ENCODE measurements at places on chromosomes 7 and 10.

DNA sequence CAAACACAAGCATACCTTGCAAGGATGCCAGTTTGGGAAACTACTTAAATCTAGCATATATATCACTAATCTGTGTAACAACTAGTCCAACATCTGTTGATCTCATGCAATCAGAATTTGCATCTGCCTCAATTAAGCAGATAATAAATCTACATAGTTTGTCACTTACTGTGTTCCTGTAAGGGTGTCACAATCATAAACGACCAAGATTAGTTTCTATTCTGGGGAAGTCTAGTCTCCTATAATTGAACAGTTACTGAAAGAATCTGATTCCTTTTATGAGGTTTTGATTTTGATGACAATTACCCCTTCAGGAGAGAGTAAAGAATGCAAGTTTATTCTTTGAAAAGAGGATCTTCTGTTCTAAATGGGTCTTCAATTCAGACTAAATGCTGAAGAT, 85.5 kb upstream of the LRRN3 start:
- DNase-seq = no peak

GRCh38 chr10:8138471-8138870, 84.0 kb downstream of the GATA3 start:
- no peak for DNase-seq

DNA sequence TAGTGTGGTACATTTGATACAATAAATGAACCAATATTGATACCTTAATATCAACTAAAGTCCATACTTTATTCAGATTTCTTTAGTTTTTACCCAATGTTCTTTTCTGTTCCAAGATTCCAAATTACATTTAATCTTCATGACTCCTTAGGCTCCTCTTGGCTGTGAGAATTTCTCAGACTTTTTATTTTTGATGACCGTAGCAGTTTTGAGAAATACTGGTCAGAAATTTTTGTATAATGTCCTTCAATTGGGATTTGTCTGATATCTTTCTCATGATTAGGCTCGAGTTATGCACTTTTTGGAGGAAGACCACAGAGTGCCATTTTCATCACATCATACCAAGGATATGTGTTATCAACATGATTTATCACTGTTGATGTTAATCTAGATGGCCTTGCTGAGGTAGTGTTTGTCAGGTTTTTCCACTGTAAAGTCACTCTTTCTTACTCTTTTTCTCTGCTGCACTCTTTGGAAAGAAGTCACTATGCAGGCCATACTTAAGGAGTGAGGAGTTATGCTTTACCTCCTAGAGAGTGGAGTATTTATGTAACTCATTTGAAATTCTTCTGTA, 12.9 kb upstream of the ENTPD1 start:
- DNase-seq = no peak

DNA sequence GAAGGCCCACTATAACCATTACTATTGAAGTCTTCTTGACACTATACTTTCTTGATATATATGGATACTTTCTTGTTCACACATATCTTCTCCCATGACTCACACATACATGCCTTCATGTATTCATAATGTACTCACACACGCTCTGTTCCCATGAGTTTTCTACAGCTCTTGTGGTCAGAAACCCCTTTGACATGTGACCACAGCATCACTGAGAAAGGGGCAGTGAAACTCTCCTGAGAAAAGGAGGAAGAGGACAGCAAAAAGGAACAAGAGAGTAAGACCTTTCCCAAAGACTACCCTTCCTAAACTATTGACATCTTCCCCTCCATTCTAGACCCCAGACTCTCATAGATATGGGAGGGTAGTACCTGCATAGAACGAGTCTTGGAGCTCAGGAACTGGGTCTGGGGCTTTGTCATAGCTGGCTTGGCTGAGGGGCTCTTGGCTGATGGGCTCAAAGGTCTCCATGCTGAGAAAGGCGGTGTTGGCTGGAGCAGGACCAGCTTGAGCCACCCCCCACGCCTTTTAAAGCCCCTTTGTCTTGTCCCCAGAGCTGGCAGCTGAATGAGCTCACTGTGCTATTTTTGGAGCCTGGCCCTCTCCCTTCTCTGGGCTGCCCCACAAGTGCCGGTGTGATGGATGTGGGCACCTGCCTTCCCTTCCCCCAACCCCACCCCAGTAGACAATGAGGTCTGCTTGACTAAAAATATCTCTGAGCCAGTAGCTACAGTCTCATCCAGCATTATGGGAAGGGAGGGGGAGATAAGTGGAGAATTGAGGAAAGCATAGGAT, 5.1 kb downstream of the SYNPO2L start:
- DNase-seq = peak; percentile 20

GRCh38 chr7:8881916-8882315, 448.5 kb downstream of the NXPH1 start:
- DNase-seq = no peak

GRCh38 chr7:13021566-13022300, 334.3 kb downstream of the ARL4A start:
- no peak for DNase-seq

GRCh38 chr7:134042307-134042706, 84.8 kb upstream of the LRGUK start:
- no peak for DNase-seq

- no peak for DNase-seq
These were observed 207.6 kb downstream of the AHR start for GRCh38 chr7:17506095-17506494.

DNA sequence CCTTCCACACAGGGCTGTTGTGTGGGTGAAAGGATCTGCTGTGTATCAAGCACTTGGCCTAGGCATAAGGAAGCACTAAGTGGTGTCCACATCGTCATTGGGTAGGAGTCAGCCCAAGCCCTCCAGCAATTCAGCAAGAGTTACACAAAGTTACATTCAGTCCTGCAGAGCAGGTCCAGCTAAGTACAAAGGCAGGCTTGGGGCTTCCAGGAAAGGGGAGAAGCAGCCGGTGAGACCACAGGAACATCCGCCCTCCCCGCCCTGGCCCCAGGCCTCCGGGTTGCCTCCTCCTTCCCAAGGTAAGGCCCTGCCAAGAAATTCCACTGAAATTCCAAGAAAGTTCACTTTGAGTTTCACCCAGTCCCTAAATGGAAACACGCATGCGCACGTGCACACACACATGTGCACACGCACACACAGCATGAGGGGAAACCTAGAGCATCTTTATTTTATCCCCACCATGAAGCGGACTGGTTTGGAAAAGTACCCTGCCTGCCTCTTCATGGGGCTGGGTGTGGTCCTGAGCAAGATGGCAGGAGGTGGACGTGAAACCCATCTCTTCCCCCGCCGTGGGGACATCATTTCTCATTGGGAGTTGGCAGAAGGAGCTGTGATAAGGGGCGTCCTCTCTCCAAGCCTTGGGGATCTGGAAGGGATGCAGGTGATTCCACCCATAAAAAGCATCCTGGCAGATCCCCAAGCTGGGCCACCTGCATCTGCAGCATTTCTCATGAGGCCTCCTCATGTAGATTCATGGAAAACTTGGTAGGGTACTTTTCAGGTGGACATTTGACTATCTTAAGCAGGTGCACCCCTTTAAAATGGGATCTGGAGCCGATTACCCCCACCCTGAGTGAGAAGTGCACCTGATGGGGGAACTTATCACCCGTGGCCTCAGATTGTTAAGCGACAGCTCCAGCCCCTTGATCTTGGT, 69.1 kb upstream of the NANOS1 start:
- DNase-seq = no peak

DNA sequence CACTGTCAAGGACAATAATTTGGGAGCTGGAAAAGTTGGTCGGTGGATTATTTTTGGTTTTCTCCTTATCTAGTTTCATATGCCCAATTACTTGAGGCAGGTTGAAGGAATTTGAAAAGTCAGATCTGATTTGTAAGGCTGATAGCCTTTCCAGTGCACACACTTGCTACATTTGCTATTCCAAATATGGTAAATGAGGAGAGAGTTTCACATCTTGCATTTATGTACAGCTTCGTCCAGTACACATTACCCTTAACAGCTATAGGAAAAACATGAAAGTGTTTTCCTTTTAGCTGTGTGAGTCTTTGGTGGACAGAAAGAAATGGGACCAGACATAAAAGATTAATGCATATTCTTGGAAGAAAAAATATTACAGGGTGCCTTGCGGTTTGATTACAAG, 201.8 kb downstream of the CELF2 start:
- no peak for DNase-seq

DNA sequence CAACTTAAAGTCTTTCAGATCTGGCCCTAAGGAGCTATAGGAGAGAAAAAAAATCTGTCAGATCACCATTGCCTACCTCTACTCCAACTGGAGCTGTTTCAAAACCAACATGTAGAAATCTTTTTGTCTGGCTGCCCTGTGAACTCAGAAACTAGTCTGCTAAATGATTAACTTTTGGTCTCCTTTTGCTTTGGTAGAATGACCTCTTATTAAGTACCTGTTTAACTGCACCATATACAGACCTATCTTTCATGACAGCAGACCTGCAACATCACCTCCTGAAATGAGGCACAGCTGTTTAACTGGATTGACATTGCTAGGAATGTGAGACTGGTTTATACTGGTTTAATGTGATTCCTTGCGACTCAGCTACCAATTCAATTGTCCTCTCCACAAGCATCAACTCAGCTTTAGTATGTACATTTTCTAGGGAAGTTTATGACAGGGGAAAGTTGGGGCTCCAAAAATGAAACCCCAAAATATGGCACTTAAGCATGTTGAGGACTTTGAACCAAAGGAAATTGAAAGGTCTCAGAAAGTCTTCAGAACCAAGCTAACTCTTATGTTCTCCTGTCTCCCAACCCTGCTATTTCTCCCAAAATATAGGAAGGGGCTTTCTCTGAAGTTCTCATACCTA, 1.8 kb downstream of the CYP3A43 start:
- DNase-seq = no peak

DNA sequence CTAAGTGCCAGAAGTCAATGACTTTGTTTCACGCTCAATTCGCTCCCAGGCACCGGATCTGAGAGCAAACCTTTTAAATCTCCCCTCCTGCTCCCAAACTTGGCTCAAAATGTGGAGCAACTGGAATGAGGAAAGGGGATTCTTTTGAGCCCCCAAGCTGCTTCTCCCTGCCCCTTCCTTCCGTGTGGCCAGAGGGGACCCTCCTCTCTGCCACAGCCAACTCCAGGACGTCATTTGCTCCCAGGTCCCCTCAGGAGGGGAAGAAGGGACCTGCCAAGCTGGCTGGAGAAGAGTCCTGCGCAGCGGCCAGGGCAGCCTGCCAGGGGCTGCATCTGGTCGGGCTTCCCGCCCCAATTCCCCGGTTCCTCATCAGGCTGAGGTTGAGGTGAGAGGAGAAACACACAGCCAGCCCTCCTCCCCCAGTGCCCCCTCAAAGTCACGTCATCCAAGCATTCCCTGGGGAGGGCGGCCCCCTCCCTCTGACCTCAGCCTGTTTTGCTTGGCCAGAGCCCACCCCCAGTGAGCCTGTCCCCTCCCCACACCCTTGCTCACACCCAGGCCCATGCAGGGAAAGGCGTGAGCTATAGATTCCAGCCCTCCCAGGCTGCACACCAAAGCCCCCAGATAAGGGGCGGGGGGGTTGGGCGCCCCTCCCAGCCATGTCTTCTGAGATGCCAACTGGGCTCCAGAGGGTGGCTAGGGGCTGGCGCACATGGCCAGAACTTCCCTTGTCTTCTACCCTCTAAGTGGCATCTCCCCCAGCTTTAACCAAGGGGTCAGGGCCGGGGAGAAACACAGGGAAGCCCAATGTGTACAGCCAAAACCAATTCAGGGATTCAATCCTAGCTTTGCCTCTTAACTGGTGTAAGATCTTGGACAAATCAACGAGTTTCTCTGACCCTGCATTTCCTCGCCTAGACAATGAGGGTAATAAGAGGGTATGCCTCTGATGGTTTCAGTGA, 35.0 kb downstream of the SH3PXD2A start:
- no peak for DNase-seq

DNA sequence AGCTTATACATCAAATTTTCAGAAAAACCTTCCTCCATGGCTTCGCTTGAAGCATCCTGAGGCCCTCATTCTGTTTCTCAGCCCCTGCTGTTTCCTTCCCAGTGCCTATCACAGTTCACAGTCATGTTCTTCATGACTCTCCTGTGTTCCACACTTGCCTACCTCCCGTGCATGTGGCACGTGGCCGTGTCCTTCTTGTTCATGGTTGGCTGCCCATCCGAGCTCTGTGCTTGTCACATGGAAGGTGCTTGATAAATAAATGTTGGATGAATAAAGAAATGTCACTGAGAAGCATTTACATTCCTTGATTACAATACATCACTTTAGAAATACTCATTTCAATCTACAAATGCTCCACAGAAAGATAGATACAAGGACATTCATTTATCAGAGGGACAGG, 23.7 kb upstream of the EGFR start:
- no peak for DNase-seq

GRCh38 chr7:91940171-91940570, 491 bp upstream of the AKAP9 start:
- no peak for DNase-seq

DNA sequence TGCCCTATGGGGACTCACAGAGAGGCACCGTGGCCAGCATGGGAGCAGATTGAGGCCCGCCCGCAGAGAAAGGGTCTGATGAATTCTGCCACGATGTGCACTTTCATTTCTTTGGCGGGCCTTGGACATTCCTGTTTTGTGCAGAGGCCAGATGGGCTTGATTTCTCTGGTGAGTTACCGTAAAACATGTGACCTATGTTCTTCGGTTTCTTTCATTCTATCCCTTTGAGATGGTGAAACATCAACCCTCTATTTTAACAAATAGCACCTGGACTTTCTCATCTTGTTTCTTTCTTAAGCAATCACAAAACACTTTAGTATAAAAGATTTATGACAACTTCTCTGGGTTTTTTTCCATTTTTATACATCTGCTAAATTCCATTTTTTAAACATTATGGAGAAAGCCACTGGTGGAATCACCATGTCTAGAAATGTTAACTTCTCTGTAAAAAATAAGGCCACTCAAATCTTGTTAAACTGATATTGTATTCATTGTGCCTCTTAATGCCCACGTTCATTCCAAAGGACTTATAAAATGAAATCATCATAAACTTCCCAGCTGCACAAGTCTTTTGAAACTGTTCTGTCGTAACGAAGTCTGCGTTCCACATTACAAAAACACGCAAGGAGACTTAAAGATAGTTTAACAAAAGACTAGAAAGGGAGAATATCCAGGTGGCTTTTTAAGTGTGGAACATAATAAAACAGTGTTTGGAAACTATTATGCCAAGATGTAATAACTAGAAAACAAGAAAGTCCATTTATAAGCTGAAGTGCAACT, 21.4 kb upstream of the ODAD2 start:
- DNase-seq = no peak

- DNase-seq = no peak
These were observed 125.7 kb upstream of the CXCL12 start for GRCh38 chr10:44510379-44511115.

DNA sequence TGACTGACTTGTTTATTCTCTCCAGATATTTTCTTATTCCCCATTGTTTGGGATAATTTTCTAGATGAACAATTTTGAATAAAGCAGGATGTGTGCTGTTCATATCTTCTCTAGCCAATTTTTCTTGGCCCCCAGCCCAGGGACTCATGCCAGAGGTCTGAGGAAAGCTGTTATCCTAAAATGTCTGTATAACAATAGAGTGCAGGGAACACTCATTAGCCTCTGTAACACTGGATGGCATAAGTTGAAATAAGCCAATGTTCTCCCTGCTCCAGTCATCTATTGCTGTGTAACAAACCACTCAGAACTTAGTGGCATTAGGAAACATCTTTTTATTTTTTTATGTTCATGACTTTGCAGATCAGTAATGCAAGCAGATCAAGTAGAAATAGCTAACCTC, 121.7 kb upstream of the TRIM24 start:
- no peak for DNase-seq

GRCh38 chr7:1418505-1419309, 40.6 kb downstream of the MICALL2 start:
- no peak for DNase-seq

GRCh38 chr10:42982891-42983506, 93.9 kb upstream of the RET start:
- DNase-seq = no peak

GRCh38 chr10:20743942-20744341, 153.2 kb downstream of the NEBL start:
- no peak for DNase-seq
